Smooth muscle cell of trachea (primary cell): ENCODE measurements at places on chromosomes 3 and 15. TPM values are rescaled to one million over a fixed set of nuclear protein-coding genes. Genes with fewer than 3 reads are reported as not detected.

Gene XCR1
- under 0.01 TPM in 1 of 2 replicates, not detected in the other for total RNA-seq

Gene GABRG3
- not detected in 2 replicates for total RNA-seq

Gene IL17RD
- total RNA-seq, result 8.9 TPM in 2 replicates

Gene TRPM1
- total RNA-seq, result not detected in 2 replicates
